ENCODE measurements at places on chromosomes 7 and 10.

DNA sequence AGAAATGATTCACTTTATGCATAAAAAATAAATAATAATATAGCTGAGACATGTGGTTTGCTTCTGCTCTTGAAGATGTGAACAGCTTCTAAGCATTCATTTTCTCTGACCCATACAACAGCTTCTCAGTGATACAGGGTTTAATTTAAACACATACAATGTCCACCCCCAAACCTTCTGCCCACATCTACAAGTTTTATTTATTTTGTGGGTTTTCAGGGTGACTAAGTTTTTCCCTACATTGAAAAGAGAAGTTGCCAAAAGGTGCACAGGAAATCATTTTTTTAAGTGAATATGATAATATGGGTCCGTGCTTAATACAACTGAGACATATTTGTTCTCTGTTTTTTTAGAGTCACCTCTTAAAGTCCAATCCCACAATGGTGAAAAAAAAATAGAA is 17.2 kb downstream of the INHBA start:
- DNase-seq = no peak

GRCh38 chr7:137539111-137539715 is 195.7 kb upstream of the PTN start:
- DNase-seq = no peak

DNA sequence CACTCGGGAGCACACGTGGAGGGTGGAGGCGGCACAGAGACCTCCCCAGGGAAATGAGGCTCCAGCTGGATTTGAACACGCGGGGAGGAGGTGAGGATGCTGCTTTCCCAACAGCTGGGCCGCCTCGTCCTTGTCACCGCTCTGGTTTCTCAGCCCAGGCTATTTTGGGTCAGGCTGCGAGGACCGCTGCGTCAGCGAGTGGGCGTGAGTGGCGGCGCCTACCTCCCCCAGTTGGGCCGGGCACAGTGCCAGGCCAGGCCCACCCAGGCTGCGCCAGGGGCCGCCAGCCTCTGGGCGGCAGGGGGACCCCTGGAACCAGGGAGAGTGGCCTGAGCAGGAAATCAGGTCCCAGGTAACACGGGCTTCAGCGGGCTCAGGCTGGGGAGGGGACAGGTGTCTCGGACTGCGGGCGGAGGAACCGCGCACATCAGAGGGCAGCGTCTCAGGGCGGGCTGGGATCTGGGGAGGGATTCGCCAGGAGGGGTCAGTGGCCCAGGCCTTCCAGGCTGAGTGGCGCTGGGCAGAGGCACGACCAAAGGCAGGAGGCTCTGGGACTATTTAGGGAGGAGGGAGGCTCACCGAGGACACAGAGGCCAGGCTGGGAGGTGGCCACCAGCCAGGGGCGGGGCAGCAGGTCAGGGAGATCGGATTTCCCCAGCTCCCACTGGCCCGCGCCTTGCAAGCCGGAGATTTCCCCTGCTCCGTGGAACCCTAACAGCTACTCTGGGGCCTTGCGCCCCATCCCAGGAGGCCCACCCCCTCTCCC is 125.2 kb upstream of the RET start:
- peak; percentile 51 for DNase-seq

DNA sequence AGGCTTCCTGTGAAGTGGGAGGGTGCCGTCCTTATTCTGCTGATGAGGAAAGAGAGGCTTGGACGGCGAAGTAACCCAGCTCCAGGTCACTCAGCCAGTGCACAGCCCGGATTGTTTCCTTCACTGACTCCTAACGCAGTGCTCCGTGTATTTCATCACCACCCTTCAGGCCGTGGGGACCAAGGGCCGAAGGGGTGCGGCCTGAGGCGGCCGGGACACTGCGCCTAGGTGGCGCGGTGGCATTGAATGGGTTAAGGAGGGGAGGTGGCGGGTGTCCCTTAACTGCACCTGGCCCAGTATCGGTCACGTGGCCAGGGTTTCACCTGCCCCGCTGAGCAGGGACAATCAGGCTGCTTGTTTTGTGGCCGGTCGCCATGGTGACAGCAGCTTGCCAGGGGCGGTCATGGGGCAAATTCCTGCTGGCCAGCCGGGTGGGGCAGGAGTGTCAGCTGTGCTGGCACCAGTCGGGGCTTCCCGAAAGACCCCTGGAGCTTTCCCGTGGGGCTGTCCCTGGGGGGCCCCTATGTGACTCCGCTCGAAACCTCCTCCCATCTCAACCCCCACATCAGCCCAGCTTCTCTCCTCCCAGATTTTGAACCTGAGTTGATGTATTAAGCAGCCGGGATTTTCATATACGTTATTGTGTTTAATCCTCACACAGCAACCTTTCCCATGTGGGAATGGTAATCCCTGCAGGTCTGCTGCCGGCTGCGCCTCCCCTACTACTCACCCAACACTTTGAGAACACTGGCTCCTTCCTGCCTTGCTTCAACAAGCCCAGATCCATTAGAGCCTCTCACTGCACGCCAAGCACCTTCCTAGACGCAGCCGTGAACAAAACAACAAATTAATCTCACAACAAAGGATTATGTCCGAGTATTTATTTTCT is 4.4 kb upstream of the ABHD11 start:
- peak; percentile 96 for DNase-seq

DNA sequence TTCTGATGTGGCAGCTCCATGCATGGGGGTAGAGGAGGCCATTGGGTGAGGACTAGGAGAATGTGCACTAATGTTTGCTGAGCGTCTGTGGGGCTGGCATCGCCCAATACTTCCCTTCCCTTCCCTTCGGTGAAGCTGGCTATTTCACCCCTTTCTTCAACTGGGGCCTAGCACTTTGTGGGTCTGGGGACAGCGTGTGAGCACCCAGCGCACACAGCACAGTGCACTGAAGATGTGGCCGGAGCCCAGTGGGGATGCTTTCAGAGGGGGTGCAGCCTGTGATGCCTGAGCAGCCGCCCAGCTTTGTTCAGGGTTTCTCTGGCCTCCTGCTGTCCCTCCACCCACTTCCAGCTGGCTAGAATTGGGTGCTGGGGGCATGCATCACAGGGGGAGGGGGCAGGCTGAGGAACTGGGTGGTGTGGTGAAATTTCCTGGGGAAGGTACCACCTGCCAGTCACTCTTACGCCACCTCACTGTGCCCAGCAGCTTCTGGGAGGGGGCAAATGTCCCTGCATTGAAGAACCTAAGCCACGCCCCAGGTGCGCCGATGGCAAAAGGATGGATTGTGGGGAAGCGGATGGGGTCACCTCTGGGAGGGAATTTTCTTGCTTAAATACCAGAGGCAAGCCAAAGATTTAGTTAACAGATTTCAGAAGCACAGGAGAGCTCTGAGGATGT is 45.5 kb downstream of the CLEC2L start:
- no peak for DNase-seq

GRCh38 chr10:132253092-132253687 is 54.6 kb downstream of the STK32C start:
- DNase-seq = no peak

DNA sequence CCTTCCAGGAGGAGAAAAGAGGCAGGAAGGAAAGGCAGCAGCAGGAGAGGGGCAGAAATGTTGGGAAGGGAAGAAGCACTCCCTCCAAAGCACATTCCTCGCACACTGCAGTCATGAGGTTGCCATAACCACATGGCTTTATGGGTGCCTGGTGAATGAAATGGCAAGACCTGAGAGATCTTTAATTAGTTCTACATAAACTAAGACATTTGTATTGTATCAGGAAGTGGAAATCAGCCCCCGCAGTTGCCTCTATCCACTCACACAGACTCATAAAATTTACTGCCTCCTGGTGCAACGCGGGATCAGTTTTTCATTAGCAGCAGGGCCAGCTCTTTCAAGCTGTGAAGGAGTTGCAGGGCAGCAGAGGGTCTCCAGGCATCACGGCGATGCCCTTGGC is 106.4 kb downstream of the COL13A1 start:
- no peak for DNase-seq

DNA sequence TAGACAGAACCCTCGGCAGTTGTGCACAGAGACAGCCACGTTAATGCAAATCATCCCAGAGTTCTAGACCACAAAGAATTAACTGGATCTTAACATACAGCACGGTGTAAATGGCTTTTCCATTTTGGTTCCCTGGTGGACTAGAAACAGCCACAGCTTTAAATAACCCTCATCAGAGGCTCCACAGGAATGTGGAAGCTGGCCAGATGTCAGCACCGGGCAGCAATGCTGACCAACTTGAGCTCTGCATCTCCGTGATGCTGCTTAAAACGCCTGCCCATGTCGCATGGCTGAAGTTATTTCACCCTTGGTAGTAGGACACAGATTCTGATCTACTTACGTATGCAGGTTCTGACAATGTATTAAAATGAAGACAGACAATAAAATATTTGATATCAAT is 24.5 kb downstream of the RSU1 start:
- no peak for DNase-seq

GRCh38 chr7:150378115-150378852 is 846 bp upstream of the ZNF775 start:
- DNase-seq = peak; percentile 68

DNA sequence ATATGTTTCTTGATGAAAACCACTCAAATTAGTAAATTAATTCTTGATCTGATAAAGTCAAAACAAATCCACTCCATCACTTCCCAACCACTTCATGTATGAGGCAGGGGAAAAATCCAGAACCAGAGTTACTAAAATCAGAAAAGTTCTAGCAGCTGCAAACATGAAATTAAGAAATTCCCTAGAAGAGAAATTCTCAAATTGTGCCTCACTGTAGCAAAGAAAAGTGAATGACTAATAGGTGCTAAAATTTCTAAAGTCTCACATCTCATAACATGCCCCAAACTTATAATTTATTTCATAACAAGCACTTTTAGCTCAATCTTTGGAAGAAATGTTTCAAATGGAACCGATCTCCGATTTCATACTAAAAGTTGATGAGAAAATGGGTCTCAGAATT is 345.0 kb upstream of the AOAH start:
- no peak for DNase-seq

DNA sequence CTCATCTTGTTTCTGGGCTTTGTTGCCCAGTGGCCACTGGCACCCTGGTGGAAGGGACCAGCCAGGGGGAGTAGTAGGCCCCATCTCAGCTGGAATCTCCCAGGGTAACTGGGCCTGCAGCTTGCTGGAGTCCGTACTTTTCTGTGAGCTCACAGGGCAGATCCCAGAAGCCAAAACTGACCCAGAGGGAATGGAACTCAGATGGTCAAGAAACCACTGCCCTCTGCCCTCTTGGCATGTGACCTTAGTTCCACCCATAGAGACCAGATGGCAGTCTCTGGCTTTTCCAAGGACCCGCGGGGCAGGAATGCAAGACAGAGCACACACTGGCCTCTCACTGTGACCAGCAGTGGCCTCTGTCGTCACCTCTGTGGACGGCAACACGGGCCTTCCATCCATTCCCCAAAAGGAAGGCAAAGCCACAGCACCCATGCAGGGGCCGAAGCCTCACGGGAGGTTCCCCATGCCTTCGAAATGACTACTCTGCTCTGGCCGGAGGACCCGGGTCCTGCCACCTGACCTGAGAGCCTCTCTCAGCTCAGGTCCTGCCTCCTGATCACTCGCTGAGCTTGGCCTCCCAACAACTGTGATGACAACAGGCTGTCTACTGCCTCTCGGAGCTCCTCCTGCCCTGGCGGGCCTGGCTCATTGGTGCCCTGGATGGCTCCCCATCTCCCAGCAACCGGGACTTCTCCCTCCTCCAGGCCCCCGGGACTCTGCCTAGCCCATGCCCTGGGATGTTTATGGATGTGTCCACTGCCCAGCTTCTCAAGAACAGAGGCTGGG is 29.9 kb downstream of the MYL10 start:
- DNase-seq = no peak

- no peak for DNase-seq
Observed at GRCh38 chr7:46933596-46933995, 648.3 kb downstream of the TNS3 start.

DNA sequence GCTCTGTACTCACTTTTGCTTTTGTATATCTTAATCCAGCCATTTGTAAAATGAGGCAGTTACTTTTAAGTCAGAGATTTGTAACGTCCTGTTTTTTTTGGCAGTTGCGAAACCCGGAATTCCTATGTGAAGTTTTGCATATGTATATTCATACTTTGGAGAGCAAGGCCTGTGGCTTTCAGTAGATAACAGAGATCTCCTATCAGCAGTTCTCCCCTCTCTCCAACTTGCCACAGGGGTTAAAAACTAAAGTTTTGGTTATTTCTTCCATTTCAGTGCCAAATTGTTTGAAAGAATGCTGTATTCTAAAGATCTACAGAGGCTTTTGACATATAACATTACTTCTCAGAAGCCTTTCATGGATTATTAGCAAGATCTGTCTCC is 102.4 kb downstream of the EXOC4 start:
- no peak for DNase-seq

Data from breast epithelium (tissue), 4 donors.